ENCODE measurements at places on chromosomes 16 and 17.

- no peak for DNase-seq
Observed at GRCh38 chr17:2190014-2190413, 113.6 kb downstream of the SMG6 start.

GRCh38 chr17:9355846-9356245 lies 219.8 kb downstream of the STX8 start:
- DNase-seq, result no peak

DNA sequence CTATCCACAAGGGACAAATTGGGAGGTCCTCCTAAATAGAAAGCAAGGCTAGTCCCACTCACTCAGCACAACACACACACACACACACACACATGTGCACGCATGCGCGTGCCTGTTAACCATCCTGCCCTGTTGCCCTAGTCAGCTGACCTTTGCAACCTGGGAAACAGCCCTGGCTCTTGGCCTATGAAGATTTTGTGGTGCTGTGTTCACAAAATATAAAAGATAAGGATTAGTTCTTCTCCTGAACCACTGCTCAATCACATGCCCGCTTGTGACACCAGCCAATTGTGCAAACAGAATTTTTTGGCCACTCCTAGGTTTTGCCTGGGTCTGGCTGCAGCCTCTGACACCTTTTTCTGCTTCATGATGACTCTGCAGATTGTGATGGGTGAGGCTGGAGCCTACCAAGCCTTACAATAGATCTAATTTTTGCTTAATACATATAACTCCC lies 3.3 kb upstream of the CES1 start:
- no peak for DNase-seq

GRCh38 chr17:74690409-74690825 lies 22.3 kb downstream of the CD300LF start:
- DNase-seq, result no peak

DNA sequence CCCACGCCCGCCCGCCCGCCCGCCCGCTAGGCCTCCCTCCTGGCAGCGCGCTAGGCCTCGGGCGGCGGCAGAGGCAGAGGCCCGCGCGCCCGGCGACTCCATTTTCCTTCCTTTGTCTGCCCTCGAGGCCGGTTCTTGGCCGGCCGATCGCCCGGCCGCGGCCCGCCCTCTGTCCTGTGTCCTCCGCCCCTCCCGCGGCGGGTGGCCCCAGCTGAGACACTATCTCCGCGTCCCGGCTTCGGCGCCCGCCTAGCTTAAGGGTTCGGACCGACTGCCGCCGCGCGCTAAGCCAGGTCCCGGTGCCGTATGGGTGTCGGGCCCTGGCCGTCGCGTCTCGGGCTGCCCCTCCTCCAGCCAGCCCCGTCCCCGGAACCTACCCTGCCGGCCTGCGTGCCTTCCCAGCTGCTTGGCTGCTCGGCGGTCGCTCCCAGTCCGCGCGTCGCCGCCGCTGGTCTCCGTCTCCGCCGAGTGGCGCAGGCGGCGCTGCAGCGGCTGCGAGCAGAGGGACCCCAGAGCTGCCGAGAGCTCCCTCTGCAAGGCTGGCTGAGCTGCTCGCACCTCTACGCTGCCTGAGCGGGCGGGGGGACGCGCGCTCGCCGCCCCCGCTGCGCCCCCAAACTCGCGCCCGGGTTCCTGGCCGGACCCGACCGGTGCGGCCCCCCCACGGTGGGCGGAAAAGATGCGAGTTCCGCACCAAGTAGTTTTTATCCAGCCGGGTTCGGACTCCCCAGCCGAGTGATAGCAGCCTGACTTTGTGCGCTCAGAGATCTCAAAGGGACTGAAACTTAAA lies 787 bp downstream of the CTCF start:
- peak; percentile 50 for DNase-seq

- DNase-seq, result no peak
Observed at GRCh38 chr17:46163316-46163715, 29.9 kb downstream of the KANSL1 start.

- DNase-seq, result no peak
Observed at GRCh38 chr17:39404542-39405378, 3.3 kb upstream of the FBXL20 start.

GRCh38 chr17:7323731-7324437 lies 5.3 kb downstream of the NEURL4 start:
- peak; percentile 56 for DNase-seq

DNA sequence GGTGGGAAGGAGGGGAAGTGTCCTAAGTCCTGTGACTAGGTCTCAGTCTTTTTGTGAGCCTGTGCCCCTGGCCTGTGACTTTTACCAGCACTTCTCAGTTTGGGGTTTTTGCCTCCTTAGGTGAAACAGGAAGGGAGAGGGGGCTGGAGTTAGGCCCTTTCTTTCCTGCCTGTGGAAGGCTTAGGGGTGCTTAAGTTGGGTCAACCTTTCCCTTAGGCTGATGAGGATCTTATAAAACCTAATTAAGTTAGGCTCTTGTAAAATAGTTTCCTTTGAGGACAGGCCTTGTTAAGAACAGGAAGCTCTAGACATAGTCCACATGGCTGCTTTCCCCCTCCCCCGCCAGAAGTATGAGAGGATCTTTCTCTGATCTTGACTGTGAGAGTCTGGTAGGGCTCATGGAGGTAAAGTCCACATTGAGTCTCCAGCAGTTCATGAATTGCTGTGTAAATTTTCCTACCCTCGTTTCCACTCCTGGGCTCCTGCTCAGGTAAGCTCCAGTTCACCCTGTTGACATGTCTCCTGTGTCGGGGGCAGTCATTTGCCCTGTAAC lies 17.0 kb upstream of the DNASE1 start:
- no peak for DNase-seq

- no peak for DNase-seq
Observed at GRCh38 chr17:32019228-32019627, 12.0 kb downstream of the LRRC37B start.

DNA sequence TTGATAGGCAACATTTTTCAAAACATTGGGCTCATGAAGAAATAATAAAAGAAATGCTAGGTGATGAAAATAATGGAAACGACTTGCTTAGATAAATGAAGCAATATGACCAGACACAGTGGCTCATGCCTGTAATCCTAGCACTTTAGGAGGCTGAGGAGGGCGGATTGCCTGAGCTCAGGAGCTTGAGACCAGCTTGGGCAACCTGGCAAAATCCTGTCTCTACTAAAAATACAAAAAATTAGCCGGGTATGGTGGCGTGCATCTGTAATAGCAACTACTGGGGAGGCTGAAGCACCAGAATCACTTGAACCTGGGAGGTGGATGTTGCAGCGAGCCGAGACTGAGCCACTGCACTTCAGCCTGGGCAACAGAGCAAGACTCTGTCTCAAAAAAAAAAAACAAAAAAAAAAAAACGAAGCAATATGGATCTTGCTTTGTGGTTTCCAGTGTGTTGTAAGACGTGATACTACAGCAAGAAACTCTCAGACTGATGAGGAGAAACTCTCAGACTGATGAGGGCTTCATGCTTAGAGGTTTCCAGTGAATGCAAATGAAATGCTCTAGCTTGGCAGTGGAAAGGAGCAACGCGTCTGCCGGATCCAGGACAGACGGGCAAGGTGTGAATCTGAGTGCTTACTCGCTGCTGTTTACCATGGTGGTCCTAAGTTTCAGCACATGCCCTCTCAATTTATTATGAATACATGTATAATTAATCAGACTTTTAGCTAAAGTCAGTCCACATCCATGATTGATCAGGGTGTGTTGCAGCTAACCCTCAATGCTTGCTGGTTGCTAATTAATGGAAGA lies 11.5 kb upstream of the IGF2BP1 start:
- DNase-seq, result no peak

DNA sequence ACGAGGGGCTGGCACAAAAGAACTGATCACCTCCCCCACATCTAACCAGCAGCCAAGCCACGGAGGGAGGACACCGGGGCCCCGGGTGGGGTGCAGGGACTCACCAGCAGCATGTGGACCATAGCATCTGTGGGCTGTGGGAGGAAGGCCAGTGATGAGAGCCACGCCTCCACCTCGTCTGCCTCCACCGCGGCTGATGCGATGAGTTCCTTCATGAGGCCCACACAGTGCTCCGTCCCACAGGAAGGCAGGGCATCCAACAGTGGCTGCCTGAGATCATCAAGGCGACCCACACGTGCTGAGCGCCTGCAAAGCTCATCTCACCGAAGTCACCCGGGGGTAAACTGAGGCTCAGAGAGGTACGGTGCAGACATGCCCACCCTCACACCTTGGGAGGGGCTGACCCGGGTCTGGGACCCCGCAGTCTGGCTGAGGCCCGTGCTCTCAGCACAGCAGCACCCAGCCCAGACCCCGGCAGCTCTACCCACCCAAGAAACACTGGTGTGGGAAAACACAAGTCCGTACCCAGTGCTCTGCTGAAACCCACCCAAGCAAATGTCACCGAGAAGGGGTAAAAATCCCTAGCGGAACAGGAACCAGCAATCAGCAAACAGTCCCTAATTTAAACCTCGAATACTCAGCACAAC lies 85.9 kb downstream of the LITAF start:
- no peak for DNase-seq

- DNase-seq, result no peak
Observed at GRCh38 chr17:43667947-43668348, 6.2 kb upstream of the MEOX1 start.

- no peak for DNase-seq
Observed at GRCh38 chr16:65071433-65072311, 50.2 kb downstream of the CDH11 start.

- DNase-seq, result no peak
Observed at GRCh38 chr17:51487947-51488346, 227.6 kb downstream of the UTP18 start.

GRCh38 chr16:11205754-11206581 lies 50.0 kb downstream of the SOCS1 start:
- no peak for DNase-seq

DNA sequence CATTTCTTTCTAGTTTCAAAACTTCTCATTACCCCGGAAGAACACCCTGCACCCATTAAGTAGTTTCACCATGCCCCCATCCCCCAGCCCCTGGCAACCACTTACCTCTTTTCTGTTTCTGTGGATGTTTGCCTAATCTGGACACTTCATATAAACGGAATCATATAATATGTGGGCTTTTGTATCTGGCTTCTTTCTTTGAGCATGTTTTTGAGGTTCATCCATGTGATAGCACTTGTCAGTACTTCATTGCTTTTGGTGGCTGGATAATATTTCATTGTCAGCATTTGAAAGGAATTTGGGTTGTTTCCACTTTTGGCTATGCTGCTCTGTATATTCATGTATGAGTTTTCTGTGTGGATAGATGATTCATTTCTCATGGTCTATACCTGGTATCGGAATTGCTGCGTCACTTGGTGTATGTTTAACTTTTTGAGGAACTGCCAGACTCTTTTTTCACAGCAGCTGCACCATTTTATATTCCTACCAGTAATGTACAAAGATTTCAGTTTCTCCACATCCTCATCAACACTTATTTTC lies 30.0 kb upstream of the SLC5A10 start:
- DNase-seq, result no peak

DNA sequence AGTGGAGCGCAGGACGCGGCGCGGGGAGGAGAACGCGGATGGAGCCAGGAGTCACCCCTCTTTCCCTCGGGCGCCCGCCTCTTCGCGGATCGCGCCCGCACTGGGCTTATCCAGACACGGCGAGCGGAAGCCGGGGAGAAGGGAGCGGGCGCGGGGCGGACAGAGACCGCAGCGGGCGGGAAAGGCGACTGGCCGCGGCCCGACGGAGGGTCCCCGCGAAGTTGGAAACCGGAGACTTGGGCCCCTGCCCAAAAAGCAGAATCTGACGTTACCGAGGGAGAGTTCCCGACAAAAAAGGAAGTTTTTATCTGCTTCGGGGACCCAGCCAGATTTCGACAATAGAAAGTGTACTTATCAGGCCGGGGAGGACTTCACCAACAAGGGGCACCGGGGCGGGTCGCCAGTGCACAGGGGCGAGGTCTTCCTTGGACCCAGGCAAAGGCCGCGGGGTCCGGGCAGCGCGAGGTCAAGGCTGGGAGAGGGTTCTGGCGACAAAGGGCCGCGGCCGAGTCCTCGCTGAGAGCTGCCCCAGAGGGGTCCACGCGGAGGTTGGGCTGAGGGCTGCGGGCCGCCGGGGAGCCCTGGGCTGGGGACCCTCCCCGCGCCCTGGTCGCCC lies 519 bp downstream of the ST6GALNAC2 start:
- no peak for DNase-seq

DNA sequence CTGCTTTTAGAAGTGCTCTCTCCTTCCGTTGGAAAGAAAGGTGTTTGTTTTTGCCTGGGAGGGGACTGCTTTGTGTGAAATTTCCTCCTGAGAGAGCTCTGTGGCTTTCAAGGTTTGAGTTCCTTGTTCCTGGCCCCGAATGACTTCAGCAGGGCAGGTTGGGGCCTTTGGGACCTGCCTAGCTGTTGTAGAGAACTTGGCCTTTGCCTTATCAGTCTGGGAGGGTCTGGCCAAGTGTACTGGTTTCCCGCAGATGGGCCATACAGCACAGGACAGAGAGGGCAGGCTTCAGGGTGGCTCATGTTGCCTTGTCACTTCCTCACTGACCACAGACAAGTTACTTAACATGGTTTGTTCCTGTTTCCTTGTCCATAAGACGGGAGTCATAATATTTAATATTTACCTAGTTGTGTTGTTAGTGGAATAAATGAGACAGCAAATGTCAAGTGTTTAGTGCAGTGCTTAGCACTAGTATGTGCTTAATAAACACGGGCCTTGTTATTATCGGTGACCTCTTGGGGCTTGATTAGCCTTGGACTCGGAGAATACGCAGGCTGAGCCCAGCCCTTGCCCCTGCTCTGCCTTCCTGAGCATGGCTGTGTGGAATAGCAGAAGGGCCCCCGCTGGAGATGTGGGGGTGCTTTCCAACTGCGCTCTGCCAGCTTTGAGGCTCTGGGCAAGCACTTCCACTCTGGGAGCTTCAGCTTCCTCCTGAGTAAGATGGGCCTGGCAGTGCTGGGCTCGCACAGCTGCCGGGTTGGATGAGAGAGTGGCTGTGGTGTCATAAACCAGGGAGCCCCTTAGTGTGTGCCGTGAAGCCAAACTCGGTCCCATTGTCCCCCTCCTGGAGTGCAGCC lies 6.6 kb downstream of the PRSS8 start:
- DNase-seq, result no peak

DNA sequence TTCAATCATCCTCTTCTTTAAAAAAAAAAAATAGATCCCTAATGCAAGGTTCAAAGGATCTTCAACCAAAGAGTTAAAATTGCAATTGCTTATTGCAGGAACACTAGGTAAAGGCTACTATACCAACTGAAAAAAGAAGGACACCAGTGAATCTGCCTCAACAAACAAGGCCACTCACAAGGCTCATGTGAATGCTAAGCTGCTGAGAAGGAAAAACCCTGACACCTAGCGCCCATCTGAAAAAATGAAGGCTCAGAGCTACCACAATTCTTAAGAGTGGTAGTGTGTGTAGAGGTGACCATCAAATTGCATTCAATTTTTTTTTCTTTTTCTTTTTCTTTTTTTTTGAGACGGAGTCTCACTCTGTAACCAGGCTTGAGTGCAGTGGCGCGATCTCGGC lies 201.6 kb upstream of the C17orf78 start:
- DNase-seq, result no peak

Data from activated CD8-positive, alpha-beta memory T cell treated with anti-CD3 and anti-CD28 coated beads for 1 hour (primary cell).